NCI-H2081 treated with DMSO at 0.1 percent for 48 hours (cell line): ENCODE measurements at places on chromosomes 2 and 18.

GRCh38 chr2:69168950-69169654, 156.1 kb downstream of the ANTXR1 start:
- DNase-seq, result no peak

DNA sequence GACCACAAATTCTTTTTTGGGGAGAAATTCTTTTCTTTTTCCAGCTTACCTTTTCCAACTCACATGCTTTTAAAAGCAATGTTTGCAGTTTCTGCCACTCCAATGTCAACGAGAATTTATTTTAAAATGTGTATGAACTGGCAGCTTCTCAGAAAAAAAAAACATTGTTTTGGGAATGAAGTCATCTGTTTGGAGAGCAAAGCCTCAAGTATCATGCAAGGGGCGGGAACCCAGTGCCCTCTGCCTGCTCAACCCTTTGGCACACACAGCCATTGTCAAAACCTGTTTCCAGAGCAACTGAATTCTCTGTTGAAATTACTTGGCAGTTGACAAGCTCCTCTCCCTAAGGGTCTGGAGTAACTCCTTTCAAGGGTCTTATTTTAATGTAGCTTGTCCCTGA, 128.5 kb downstream of the QPCT start:
- DNase-seq, result peak; percentile 32

DNA sequence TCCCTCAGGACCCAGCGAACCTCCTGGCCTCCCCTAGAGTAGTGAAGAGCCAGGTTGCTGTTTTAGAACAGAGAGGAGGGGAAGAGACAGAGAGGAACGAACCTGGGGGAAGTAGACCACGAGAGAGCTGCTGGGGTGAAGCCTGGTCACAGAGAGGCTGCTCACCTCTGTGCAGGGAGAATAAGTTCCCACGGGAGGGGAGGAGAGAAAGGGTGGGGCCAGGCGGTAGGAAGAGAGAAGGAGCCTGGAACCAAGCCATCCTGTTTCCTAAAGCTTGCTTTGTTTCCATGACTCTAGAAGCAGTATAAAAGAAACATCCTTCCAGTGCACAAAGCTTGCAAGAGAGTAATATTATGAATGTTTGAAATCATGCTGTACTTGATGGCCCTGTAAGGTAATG, 147.9 kb downstream of the MYT1L start:
- no peak for DNase-seq

DNA sequence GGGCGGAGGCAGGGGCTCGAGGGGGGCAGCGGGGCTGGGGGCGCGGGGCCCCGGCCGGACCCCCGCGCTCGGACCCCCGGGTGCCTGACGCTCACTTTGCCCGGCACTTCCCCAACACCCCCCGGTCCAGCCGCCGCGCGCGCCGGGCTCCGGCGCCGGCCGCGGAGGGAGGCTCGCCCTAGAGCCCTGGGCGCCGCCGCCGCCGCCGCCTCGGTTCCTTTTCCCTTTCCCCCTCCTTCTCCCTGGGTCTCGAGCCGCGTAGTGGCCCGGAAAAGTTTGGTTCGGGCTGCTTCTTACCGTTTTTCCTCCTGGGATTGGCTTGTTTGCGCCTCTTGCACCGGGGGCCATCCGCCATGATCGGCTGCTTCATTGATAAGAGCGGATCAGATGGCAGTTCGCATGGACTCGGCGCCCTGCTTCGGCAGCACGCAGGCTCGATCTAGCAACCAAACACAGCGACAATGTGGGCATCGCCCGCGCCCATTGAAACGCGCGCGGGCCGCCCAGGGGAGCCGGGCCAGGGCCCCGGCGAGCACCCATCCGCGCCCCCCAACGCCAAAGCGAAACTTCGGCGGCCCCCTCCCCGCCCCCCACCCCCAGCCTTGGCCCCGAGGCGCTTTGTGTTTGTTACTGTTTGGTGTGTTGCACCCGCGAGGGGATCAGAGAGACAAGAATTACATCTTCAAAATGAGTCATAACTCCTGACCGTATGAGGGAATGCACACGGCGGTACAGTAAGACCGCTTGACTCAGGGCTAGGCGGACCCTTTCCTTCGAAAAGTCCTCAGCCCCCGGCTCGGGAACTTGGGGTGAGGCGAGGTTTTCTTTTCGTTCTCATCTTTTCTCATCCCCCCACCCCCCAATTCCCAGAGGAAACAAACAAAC, 2.7 kb downstream of the ZEB2 start:
- DNase-seq, result no peak

- DNase-seq, result no peak
Observed at GRCh38 chr2:189024901-189025618, 50.9 kb downstream of the COL3A1 start.

DNA sequence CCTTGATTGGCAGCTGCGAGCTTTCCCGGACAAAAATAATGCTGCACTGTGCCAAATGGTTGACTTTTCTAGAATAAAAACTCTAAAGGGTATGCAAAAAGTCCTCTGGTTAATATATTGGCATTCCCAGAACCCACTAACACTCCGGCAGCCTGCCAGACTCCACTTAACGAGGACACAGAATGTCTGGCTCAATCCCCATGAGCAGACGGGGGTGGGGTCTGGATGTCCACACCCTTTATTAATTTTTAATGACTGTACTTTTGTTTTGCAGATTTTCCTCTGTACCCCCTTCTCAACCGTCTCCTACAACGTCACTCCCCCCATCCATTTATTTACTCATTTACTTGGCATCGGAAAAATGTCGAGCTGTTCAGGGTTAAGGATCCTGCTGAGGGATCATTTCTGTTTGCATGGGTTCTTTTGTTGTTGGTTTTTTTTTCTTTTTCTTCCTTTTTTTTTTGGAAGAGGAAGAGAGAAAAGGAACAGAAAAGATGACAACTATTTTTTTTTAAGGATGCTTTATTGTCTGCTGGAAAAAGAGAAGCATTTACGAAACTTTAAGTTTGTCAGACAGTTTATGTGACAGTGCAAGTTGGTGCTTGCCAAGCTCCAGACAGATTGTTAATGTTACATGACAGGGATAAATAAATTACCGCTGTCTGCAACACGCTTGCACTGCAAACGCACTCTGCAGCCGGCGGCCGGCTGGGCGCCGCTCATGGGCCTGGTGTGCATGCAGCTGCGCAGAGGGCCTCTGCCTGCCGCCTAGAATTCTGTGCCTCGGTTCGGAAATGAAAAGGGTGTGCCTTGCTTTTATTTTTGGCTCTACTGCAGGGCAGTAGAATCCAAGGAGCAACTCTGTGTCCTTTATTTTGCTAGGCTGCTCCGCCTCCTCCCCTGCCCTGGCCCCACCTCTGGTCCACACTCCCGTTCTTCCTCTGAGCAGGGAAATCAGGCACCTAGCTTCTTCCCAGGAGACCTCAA, 3.6 kb downstream of the LDLRAD4 start:
- no peak for DNase-seq

GRCh38 chr18:63909870-63910269, 2.1 kb downstream of the SERPINB10 start:
- no peak for DNase-seq

GRCh38 chr2:42932271-42933151, 140.1 kb upstream of the HAAO start:
- no peak for DNase-seq

- no peak for DNase-seq
Observed at GRCh38 chr2:81389203-81389602, 1084.7 kb upstream of the LRRTM1 start.

GRCh38 chr18:45050712-45051601, 370.3 kb downstream of the SETBP1 start:
- DNase-seq, result no peak

GRCh38 chr18:78709261-78709809, 270.3 kb upstream of the SALL3 start:
- DNase-seq, result no peak

DNA sequence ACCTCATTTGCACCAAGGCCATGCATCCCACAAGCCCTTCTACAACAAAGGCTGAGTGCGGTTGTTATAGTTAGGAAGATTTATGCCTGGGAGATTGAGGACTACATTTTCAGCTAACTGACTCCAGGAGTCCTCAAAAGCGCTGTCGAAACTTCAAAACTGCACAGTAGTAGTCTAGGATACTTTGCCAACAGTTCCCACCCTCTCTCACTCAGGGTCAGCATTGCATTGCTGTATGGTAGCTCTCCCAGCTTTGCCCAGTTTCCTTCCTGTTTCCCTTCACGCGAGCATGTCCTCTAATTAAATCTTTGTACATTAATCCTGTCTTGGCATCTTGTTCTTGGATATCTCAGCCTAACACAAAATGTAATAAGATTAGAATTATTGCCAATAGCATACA, 420.6 kb upstream of the UBE2E3 start:
- DNase-seq, result no peak

GRCh38 chr18:61939046-61939674, 46.4 kb upstream of the RNF152 start:
- DNase-seq, result no peak

GRCh38 chr18:70132999-70133398, 72.5 kb downstream of the RTTN start:
- DNase-seq, result no peak

- DNase-seq, result no peak
Observed at GRCh38 chr18:6401687-6402086, 13.0 kb downstream of the L3MBTL4 start.

- no peak for DNase-seq
Observed at GRCh38 chr2:165618806-165619205, 149.3 kb downstream of the CSRNP3 start.

DNA sequence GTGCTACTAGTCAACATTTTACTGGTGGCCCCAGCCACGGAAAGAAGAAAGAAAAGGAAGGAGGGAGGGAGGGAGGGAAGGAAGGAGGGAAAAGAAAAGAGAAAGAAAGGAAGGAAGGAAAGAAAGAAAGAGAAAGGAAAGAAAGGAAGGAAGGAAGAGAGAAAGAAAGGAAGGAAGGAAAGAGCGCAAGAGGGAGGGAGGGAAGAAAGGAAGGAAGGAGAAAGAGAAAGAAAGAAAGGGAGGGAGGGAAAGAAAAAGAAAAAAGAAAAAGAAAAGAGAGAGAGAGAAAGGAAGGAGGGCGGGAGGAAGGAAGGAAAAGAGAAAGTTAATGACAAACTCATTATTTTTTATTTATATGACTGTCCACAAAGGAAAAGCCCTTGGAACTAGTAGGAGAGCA, 34.9 kb upstream of the SLC35G4 start:
- DNase-seq, result no peak

DNA sequence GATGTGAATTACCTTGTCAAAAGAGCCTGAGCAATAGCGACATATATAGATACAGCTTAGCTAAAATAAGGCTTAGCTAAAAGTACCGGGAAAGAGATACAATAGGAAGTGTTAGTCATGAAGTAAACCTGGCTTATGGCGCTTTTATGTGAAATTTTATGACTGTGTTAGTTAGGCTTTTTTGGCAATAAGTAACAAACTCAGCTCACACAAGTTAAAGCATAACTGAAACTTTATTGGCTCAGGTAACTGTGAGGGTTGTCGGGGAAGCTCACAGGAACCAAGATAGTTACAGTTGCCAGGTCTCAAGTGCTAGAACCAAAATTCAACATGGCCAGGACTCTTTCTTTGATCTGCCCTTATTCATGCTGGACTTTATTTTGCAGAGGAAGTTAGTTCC, 925.0 kb upstream of the GYPC start:
- DNase-seq, result no peak

- DNase-seq, result no peak
Observed at GRCh38 chr2:118403658-118404451, 315.6 kb downstream of the INSIG2 start.

GRCh38 chr2:63440612-63441011, 147.7 kb downstream of the WDPCP start:
- no peak for DNase-seq

DNA sequence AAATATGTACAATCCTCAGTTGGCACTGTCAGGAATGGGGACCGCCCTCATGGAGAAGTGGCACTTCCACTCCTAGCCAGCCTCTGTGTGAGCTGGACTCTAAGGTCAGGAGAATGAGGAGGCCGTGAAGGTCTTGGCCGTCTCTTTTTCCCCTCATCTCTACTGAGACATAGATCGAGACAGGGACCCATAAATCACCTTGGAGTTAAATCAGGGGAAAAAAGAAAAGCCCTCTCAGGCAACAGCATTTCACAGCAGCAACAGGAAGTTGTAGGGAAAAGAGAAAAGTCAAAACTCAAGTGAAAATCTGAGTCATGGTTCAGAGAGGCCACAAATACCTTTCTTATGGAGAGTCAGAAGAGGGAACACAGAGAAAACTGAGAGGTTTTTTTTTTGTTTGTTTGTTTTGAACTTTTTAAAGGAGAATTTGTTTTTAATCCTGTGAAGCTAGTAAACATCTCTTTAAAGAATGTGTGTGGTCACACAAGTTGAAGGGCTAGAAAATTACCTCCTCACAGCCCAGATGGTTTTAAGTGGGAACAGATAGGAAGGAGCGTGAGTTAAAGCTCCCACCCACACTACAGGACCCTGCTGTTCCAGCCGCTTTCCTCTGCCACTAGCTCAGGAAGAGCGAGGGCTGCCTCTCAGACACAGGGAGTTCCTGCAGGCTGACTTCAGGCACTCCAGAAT, 30.6 kb upstream of the CYP1B1 start:
- no peak for DNase-seq

DNA sequence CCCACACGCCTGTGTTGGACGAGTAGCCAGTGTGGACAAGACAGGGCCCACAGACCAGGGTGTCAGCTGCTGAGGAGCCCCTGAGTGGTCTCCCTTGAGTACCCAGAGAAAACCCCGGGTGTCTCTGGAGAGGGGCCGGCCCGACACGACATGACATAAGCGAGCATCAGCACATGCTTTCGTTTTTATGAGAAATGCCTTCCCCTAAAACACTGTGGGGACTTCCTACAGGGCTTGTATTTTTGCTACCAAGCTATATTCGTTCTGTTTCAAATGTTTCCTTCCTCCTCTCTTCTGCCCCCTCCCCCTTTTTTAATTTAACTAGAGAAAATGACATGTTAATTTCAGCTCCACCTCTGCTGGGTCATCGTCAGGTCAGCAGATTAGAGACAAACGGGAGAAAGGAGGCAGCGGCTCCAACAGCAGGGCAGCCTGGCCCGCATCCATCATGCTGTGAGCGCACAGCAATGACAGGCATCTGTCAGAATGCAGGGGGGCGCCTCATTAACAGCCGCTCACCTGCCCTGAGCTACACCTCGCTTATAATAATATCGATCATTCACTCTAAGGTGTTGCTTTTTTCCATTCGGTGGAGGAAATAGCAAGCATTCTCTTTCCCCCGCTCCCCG, 286.2 kb downstream of the ZNF516 start:
- peak; percentile 89 for DNase-seq

- DNase-seq, result no peak
Observed at GRCh38 chr18:55096263-55096951, 137.1 kb upstream of the CCDC68 start.

DNA sequence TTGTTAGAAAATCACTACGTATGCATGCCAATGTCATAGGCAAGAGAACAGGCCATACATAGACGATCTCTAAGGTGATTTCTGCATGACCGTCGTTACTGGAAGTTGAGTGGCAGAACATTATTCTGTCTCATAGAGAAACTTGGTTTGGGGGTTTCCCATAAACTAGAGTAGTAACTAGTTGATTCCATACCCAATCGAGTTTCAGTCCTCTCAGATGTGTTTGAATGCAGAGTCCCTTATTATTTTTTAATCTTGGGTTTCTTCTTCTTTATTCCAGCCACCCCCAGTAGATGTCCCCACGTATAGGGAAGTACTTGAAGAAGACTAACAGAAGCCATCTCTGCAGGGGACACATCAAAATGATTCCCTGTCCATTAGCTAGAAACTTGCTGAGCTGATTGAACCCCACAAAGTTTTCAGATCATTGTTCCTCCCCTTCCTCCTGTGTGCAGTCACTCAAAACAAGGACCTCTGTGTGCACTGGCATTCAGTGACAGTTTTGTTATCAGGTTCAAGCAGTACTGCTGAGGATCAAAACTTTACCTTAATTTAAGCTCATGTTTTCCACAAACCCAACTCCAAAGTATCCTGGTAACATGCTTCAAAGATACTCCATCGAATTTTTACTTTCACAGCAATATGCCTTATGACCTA, 68.4 kb upstream of the CDCA7 start:
- DNase-seq, result no peak
